ENCODE measurements at places on chromosomes 7 and 10. TPM values are rescaled to one million over a fixed set of nuclear protein-coding genes. Genes with fewer than 3 reads are reported as not detected.

NUTM2B gene
- total RNA-seq: 0.51 TPM

DNA sequence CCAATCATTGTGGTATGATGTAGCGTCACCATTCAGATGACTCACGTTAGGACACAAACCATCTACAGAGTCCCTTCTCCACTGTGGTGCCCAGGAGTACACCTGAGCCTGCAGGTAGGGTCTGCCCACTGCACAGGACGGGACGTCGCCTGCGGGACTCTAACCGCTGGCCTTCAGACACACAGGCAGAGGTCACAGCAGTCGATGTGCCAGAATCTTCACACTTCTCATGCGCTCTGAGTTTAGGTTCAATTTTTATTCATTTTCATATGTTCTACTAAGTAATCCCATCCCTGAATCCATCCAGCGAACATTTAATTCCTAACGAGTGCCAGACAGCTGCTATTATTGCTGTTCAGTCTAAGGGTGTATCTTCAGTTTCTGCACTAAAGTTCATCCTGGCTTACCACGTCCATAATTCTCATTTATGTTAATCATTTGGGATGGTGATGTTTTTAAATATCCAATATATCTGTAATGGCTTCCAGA is 73.3 kb downstream of the CXCL12 start:
- no peak for DNase-seq
- H3K4me3 ChIP-seq: no peak overlapping the region
- H3K27me3 ChIP-seq: no peaks in the 10 kb centered on the region
- H3K36me3 ChIP-seq: no peaks in the 10 kb centered on the region

OGDHL gene
- under 0.01 TPM for total RNA-seq

- no peaks in the 10 kb centered on the region for H3K4me1 ChIP-seq
- no peak overlapping the region for H3K4me3 ChIP-seq
Observed at GRCh38 chr7:706721-707120, 19.8 kb upstream of the DNAAF5 start.

GRCh38 chr7:151987748-151988529 is 31.7 kb downstream of the GALNTL5 start:
- no peak overlapping the region for H3K27ac ChIP-seq
- no peaks in the 10 kb centered on the region for H3K4me1 ChIP-seq
- H3K4me3 ChIP-seq: no peak overlapping the region
- no peaks in the 10 kb centered on the region for H3K36me3 ChIP-seq

DNA sequence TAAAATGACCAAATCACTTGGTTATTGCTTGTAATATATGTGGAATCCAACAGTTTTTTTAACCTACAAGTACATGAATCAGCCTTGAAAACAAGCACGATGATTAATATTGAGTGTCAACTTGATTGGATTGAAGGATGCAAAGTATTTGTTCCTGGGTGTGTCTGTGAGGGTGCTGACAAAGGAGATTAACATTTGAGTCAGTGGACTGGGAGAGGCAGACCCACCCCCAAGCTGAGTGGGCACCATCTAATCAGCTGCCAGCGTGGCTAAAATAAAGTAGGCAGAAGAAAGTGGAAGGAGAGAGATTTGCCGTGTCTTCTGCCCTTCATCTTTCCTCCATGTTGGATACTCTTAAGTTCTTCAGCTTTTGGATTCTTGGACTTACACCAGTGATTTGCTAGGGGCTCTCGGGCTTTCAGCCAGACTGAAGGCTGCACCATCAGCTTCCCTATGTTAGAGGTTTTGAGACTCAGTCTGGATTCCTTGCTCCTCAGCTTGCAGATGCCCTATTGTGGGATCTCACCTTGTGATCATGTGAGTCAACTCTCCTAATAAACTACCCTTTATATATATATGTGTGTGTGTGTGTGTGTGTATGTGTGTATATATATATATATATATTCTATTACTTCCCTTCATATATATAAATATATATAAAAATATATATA is 118.4 kb upstream of the WDR11 start:
- H3K4me3 ChIP-seq: no peak overlapping the region
- no peaks in the 10 kb centered on the region for H3K36me3 ChIP-seq
- H3K27ac ChIP-seq: no peak overlapping the region

RELN gene
- 0.33 TPM for total RNA-seq

GRCh38 chr10:132188331-132188730 is 1.6 kb downstream of the DPYSL4 start:
- no peak overlapping the region for H3K27ac ChIP-seq
- no peaks in the 10 kb centered on the region for H3K36me3 ChIP-seq
- peaks cover 19% of the 10 kb centered on the region for H3K27me3 ChIP-seq
- DNase-seq: no peak
- H3K4me1 ChIP-seq: no peaks in the 10 kb centered on the region

DNA sequence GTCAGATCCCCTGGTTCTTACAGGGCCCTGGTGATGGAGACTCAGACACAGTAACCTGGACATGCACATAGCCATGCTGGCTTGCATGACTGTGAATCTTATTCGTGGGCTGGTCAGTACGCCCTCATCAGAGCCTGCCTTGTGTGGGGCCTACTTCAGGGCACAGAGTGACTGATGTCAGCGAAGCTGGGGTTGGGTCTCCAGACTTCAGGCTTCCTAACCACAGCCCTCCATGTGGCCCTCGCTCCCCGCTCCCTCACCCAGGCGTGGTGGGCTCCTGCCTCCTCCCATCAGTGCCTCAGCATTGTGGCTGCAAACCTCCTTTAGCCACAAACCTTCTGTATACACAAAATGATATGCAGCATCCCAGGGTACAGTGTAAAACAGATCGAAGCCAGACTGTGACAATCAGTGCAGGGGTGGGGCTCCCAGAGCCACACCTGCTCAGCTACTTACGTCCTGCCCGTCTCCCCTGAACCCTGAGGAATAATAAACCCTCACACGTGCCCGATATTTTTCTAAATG is 7.1 kb upstream of the C10orf105 start:
- H3K4me3 ChIP-seq: no peak overlapping the region
- H3K27ac ChIP-seq: no peak overlapping the region
- no peak for DNase-seq
- peaks cover 7% of the 10 kb centered on the region for H3K4me1 ChIP-seq

HYAL4 gene
- not detected for total RNA-seq

DNA sequence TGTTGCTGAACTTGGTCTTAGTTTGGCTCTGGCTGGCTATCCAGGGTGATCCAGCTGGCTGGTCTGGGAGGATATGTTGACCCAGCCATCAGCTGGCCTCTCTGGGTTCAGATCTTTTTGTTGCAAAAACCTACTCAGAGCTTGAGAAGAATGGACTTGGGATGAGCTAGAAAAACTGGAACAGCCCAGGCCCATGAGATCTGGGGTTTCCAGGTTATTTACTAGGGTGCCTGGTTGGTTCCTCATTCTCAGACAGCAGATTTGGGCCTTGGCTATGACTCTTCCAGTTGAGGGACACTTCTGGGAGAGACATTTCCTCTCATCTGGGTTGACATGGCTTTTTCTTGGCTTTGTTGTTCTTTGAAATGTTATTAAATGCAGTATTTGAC is 116.6 kb downstream of the ADCY1 start:
- no peak for DNase-seq
- no peaks in the 10 kb centered on the region for H3K36me3 ChIP-seq
- peaks cover 10% of the 10 kb centered on the region for H3K4me1 ChIP-seq
- H3K27me3 ChIP-seq: no peaks in the 10 kb centered on the region
